ENCODE measurements at places on chromosomes 7 and 10. TPM values are rescaled to one million over a fixed set of nuclear protein-coding genes. Genes with fewer than 3 reads are reported as not detected.

The CLCN1 gene
- total RNA-seq, result 0.22 TPM

The AZGP1 gene
- total RNA-seq, result 15.0 TPM

The THSD7A gene
- total RNA-seq, result 46.4 TPM

The MKLN1 gene
- total RNA-seq, result 103 TPM

Measured in camera-type eye (tissue), 1 donor.